Non-pigmented ciliary epithelial cell (primary cell): ENCODE measurements at places on chromosomes 12 and 14.

DNA sequence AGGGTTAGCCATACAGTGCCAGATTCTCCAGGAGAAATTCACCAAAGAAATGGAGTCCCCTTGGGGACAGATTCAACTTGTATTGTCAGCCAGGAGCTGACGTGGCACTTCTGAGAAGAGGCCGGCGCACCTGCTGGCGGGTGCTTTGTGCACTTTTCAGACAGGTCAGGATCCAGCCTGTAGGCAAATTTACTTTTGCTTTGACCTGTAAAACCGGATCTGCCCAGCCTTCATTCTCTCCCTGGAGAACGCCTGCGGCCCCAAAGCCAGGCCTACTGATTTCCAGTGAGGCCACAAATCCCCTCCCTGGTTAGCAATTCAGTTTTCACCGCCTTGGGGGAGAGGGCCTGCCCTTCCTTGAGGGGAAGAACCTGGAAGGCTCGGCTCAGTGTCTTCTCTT, 17.4 kb downstream of the P2RX4 start:
- DNase-seq = no peak

- DNase-seq = no peak
These were observed 68.7 kb downstream of the CCDC91 start for GRCh38 chr12:28258998-28259397.

- DNase-seq = no peak
These were observed 56.2 kb downstream of the NTF3 start for GRCh38 chr12:5487948-5488625.

GRCh38 chr14:90624227-90624626, 192.0 kb downstream of the TTC7B start:
- DNase-seq = no peak

- peak; percentile 52 for DNase-seq
These were observed at the start of gene MUCL1 for GRCh38 chr12:54853933-54854538. TSS of gene MUCL1 (plus strand) at chr12:54854516. CDS start at chr12:54854583, 67 bp downstream.

DNA sequence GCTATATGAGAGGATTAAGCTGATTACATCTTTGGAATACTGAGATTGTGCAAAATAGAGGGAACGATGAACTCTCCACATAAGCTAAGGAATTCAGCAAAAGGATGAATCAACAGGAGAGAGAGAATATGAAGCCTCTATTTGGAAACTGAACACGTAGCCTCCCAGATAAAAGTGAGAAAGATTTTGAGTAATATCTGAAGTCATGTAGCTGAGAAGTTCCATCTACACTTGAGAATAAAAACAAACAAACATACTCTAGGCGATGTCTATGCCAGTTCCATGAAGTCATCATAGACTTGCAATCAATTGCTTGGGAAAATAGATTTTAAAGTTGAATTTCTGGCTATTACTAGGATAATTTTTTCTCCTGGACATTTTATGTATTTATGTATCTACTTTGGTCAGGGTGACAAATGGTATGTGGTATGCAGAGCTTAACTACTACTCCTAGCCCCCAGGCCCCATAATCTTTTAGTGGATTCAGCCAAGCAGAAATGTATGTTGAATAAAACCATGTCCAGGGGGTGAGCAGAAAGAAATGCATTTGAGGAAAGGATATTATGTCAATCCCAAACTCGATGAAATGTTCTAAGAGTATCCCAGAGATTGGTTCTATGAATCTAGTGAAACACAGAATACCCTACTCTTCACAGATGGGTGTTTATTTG, 627.4 kb downstream of the DIO2 start:
- DNase-seq = no peak

- no peak for DNase-seq
These were observed 15.6 kb downstream of the ZNF10 start for GRCh38 chr12:133145981-133146380.

GRCh38 chr14:95091581-95091980, 65.7 kb downstream of the DICER1 start:
- no peak for DNase-seq

DNA sequence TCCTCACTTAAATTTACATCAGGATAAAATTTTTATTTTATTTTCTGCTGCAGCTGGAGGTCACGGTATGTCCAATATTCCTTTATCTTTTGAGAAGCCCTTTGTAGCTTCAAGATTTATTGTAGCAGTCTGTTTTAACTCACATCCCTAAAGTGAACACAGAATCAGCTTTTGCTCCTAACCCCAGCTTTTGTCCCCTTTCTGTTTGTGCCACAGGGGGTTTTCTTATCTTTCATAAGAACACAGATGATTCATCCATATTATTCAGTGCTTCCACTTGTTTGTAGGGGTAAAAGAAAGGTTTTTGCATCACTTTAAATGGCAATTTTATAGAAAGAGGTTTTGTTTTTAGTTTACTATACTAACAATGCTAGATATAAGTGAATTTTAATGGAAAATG, 21.8 kb upstream of the PIK3C2G start:
- no peak for DNase-seq

GRCh38 chr14:103552846-103553210, 9.6 kb downstream of the BAG5 start:
- no peak for DNase-seq
